Activated CD8-positive, alpha-beta memory T cell treated with anti-CD3 and anti-CD28 coated beads for 24 hours (primary cell): ENCODE measurements at places on chromosomes 7 and 10.

GRCh38 chr10:124535731-124536495, 74.3 kb downstream of the LHPP start:
- DNase-seq: no peak

- no peak for DNase-seq
Observed at GRCh38 chr7:107728276-107728675, 15.7 kb upstream of the CBLL1 start.

GRCh38 chr7:102721-103120, 89.7 kb upstream of the FAM20C start:
- no peak for DNase-seq

GRCh38 chr10:16832351-16833080, 15.3 kb upstream of the RSU1 start:
- DNase-seq: no peak

DNA sequence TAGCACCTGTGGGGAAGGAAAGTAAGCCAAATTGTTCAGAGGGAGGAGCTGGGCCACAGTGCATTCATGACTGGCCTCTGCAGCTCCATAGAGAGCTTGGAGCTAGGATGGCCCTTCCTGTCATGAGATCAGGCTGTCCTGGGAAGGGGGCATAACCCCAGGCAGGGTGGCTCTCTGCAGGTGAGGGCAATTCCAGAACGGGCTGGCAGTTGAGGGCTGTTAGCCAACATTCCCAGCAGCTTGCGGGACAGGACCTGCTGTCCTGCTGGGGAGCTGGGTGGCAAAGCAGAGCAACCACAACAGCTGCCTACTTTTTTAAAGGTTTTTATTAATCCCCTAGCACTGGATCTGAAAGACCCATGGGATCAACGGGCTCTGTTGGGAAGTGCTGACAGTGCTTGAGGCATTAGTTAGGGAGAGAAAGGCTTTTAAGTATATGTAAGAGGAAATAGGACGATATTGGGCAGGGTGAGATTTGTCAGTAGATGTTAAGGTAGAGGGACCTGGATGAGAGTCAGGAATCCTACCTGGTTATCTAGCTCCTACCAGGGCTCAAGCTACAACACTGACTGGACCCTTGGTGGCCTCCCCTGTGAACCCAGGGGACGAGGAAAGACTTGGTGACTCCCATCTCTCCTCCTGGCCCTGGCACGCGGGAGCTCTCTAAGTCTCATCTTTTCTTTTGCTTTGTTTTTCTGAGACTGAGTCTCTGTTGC, 77.8 kb downstream of the NAMPT start:
- DNase-seq: no peak

DNA sequence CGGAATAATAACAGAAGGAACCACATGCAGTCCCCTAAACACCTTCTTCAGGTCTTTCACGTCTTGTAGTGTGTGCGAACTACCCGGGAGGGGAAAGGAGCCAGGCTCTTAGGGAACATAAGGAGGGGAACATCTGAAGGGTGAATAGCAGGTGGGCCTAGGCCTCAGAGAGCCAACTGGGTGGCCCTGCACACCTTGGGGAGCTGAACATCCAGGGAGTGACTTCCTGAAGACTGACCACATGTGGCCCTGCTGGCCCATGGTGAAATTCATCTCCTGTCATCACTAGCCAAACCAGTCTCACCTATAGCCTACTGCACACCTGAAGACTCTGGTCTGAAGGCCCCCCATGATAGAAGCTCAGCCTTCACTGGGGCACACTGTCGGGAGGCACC, 5.6 kb downstream of the CALML3 start:
- DNase-seq: no peak

- DNase-seq: no peak
Observed at GRCh38 chr10:60827791-60828488, 49.7 kb downstream of the CDK1 start.

DNA sequence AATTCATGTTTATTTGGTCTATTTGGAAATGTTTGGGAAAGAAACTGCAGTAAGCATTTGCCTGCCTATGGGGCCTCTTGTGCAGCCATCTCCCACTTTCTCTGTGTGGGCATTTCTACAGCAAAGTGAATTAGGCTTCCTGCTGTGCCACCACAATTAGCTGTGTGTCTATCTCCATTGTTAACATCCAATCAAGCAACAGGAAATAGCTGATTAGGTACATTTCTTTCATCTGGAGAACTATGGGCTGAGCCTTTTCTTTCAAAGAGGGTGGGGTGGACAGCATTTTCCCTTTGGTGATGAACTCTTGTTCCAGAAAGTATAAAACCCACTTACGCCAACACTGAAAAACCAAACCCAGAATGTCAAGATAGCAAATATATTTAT, 640.0 kb downstream of the ACTR3B start:
- DNase-seq: no peak

GRCh38 chr7:9889554-9889953, 1084.1 kb upstream of the PHF14 start:
- no peak for DNase-seq

DNA sequence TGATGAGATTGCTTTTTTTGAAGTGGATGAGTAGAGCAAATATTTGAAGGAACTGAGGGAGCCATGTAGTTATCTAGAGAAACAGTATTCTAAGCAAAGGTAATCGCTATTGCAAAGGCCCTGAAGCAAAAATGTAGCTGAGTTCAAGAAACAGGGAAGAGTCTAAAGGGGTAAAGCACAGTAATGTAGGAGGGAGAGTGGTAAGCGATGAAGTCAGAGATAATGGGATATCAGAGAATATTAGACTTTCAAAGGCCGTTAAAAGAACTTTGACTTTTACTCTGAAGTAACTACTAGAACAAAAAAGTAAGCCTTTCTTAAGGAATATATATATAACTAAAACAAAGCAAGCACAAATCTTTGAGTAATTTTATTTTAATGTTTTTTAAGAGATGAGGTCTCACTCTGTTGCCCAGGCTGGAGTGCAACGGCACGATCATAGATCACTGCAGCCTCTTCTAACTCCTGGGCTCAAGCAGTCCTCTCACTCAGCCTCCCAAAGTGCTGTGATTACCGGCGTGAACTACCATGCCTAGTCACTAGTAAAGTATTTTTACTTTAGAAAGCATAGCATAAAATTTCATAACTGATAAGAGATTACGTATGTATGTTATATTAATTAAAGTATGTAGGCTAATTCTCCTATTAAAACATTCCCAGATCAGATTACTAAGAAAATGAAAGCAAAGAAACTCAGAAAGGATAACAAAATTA, 61.7 kb upstream of the OIT3 start:
- DNase-seq: no peak

GRCh38 chr7:45882465-45882810, 5.8 kb upstream of the IGFBP1 start:
- no peak for DNase-seq

GRCh38 chr10:114388275-114388674, 16.0 kb downstream of the AFAP1L2 start:
- no peak for DNase-seq

GRCh38 chr7:64870656-64871055, 32.4 kb upstream of the ZNF273 start:
- no peak for DNase-seq

GRCh38 chr10:111030042-111030750, 46.6 kb upstream of the ADRA2A start:
- no peak for DNase-seq

DNA sequence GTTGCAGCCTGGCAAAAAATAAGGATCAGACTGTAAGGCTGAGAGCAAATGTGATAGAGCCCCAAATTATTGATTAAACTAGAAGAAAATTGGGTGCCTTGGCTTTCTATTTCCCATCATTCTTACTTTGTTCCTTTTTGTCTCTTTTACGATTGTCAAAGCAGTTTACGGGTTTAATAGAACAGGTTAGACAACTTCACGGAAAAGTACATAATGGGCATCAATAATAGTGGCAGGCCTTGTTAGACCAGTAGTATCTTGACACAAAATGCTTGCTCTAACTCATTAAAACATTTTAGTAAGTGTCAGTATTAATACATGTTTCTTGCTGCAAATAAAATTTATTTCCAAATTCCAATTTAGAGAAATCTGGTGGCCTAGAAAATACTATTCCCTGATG, 14.5 kb upstream of the GGCT start:
- DNase-seq: no peak

DNA sequence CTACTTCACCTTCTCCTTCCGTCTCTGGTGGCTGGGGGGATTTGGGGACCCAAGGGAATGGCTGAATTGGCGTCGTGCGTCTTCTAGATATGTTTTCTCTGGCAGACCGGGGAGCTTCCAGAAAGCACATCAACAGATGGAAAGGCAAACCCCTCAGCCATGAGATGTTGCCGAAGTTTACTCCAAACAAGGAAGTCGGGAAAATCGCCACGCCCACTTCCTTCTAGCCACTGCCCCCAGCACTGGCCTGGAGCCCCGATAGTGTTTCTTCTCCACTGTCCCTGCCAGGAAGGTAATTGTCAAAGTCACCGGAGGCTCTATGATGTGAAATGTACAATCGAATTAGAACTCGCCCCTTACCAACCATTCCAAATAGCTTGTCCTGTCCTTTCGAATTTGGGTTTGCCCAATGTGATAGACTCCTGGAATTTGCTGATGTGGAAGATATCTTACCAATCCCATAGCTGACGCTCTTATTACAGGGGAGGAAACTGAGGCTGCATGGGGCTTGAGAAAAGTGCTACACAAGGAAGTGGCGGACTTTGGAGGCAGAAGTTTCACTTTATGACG, 191.0 kb downstream of the LSM5 start:
- no peak for DNase-seq

DNA sequence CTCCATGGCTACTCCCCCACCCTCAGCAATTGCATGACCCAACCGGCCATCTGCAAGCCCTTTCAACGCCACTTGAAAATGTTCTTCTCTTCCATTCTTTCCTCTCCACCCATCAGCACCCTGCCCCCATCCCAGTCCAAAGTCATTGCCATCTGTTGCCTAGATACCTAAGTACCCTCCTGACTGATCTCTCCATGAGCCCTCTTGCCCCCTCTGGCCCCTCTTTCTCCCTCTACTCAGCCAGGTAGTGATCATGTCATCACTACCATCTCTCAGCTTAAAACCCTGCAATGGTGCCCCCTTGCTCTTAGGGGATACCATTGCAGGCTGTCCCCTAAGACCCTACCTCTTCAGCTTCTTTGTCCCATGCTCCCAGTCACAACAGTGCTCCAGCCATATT, 30.5 kb upstream of the BTRC start:
- no peak for DNase-seq

- no peak for DNase-seq
Observed at GRCh38 chr10:123017421-123018165, 8.8 kb downstream of the ACADSB start.

DNA sequence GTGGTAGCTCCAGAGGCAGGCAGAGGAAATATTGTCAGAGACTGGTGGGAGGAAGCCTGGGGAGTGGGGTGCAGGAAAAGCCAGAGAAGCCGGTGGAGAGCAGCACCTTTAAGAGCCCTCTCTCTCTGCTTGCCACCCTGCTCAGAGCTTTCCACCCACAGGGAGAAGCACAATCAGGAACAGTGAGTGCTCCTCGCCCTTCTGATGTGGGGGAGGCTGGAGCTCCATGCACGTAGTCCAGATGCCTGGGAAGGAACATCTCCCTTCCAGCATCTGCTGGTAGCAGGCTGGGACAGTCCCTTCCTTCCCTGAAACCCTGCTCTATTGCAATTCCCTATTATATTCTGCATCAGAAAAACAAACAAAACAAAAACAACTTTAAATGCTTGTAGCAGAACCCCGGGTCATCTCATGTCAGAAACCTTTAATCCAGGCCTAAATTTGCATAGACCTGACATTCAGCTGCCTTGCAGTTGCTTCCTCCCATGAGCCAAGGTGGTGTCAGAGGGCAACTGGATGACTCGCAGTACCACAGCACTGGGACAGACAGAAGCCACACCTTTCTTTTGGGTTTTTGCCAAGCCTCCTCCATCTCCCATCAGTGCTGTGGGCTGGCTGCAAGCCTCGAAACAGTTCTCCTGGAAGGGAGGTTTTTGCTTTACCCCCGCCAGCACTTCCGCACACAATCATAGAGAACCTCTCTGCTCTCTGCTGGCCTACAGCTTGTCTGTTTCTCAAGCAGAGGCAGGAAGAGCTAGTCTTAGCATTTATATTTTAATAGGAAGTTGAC, 13.1 kb downstream of the AVPI1 start:
- DNase-seq: no peak

GRCh38 chr10:78609976-78610375, 458.8 kb upstream of the ZMIZ1 start:
- DNase-seq: no peak

- peak; percentile 35 for DNase-seq
Observed at GRCh38 chr7:30646154-30646553, 36.1 kb downstream of the CRHR2 start.

DNA sequence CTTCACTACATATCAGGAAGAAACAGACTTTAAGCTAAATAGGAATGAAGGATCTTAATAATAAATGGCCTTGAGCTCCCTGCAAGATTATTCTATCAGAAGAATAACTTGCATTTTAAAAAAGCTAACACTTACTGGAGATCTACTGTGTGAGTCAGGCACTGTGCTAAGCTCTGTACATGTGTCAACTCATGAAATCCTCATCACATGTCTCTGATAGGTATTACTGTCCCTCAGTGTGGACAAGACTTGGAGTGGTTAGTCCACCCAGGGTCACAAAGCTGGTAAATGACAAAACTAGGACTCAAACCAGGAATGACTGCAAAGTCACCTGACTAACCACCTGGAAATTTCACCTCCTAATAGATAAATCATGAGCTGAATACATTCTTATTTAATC, 57.1 kb upstream of the KCTD7 start:
- no peak for DNase-seq

DNA sequence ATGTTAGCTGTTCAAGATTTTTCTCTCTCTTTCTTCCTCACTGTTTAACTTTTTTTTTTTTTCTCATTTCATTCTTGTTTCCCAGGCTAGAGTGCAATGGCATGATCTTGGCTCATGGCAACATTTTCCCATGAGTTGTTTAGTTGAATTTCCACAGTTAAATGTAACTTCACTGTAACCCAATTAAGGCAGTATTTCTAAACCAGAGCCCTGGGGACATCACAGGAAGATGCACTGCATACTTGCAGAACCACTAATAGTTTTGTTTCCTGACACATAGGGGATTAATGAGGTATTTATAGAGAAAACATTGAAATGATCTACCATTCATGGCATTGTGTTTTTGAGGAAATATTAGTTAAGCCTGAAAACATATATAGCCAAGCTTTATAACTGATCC, 795.6 kb upstream of the GHITM start:
- no peak for DNase-seq

- DNase-seq: peak; percentile 70
Observed at GRCh38 chr7:105677817-105678573, 96.7 kb upstream of the EFCAB10 start.

DNA sequence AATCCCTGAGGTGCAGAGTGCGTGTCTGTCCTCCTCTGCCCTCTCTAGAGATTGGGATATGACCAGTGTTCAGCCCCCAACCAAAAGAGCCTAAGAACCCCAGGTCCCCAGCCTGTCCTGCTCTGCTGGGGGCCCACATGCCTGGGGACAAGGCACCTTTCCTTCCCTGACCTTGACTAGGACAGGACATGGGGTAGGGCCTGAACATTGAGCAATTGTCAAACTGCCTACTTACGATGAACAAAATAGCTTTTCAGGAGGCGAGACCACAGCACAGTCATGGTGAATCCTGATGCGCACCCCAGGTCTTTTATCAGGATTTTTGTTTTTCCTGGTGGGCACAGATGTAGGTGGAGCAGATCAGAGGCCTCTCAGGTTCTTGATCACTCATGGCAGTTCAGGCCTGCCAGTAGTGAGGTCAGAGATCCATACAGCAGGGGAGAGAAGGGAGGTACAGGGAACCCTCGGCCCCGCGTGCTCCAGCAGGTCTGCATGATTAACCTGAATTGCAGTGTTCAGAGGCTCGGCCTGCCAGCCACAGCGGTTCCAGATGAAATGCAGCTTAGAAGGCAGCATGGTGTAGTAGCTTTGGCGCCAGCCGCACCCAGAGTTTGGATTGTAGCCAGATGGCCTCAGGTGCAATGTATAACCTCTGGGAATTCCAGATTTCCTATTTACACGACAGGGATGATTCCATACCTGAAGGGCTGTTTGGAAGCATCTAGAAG, 191.3 kb downstream of the CUX1 start:
- no peak for DNase-seq
